Activated CD4-positive, alpha-beta T cell treated with anti-CD3 and anti-CD28 coated beads, Interleukin-2, Interleukin-4, amounts not matched to agents 100 ng/mL and 50 ng/mL, durations not matched to agents 16 hours and 8 hours (primary cell): ENCODE measurements at places on chromosomes 3 and 15.
A peak's percentile ranks its signal among the peaks of the same experiment; 100 is the strongest.

GRCh38 chr15:92438471-92438870 is 44.8 kb downstream of the ST8SIA2 start:
- no peak for DNase-seq

- DNase-seq, result no peak
Measured at GRCh38 chr3:29167180-29167579, 113.7 kb upstream of the RBMS3 start.

DNA sequence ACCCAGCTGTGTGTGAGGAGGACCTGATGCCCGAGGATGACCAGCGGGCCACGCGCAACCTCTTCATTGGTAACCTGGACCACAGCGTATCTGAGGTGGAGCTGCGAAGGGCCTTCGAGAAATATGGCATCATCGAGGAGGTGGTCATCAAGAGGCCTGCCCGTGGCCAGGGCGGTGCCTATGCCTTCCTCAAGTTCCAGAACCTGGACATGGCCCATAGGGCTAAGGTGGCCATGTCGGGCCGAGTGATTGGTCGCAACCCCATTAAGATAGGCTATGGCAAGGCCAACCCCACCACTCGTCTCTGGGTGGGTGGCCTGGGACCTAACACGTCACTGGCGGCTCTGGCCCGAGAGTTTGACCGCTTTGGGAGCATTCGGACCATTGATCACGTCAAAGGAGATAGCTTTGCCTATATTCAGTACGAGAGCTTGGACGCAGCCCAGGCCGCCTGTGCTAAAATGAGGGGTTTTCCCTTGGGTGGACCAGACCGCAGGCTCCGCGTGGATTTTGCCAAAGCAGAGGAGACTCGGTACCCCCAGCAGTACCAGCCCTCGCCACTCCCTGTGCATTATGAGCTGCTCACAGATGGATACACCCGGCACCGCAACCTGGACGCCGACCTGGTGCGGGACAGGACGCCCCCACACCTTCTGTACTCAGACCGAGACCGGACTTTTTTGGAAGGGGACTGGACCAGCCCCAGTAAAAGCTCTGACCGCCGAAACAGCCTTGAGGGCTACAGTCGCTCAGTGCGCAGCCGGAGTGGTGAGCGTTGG is 1.5 kb downstream of the RBM15B start:
- no peak for DNase-seq

- no peak for DNase-seq
Measured at GRCh38 chr3:177525414-177525813, 328.1 kb upstream of the TBL1XR1 start.

DNA sequence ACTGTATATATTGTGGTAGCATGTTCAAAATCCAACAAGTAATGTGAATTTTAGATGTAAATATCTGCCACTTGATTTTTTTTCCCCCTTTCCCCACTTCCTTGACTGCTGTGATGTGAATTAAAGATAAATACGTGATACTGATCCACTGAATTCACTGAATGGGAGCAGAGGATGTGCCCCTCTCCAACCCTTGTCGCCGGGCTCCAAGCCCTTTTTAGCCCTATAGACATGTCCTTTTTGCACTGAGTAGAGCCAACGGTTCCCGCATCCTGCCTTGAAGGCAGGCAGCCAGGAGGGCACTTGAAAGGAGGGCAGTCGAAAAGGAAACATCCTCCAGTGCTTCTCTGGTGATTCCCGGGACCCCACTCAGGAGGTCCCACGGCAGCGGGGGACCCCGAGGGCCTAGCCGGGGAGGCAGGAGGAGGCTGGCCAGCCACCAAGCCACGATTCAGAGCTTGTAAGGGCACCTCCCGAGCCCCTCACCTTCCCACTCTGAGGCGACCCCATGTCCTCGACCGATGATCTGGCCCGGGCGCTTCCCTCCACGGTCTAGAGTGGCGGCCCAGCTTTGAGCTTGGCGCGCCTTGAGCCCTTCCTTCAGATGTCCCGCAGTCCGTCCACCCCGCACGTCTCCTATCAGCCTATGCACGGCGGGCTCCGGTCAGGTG is 901 bp upstream of the MANF start:
- peak; percentile 26 for DNase-seq

DNA sequence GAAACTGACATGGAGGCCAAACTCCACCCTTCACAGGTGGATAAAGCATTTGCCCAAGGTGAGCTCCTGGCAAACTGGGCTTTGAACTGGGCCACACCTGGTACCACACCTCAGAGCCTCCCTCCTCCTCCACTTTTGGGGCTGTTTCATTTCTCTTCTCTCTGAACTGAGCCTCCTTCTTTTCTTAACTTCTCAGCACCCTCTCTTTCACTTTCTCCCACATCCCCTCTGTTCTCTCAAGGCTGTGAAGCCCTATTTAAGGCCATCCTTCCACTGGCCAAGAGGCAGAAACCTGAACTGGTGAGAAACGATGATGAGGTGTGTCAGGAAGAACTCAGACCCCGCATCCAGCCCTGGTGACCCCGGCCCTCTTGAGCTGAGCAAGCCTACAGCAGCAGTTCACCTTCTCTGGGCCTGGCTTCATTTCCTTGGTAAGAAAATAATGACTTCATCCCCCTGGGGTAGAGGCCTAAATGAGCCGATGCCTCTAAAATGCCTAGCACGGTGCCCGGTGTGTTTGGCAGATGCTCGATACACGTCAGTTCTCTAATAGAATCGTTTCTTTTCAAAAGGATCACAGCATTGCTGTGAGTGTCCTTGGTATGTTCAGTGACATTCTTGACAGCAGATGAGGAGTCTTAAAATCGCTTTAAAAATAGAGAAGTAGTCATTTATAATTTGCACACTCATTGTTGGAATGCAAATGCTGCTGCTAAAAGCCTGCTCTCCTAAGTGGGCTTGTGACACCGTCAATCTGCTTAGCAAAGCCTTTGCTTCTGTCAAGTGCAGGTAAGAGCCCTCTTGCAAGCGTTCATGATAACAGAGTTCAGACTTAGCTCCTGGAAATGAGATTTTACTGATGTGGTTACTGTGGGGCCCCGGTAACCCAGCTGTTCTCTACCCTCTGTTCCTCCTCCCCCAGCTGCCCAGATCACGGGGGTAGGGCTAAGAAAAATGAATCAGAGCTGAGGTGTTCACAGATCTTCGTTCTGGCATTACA is 97.7 kb upstream of the ATP2B2 start:
- DNase-seq, result peak; percentile 65

GRCh38 chr3:150741497-150742140 is 21.4 kb downstream of the SIAH2 start:
- no peak for DNase-seq

GRCh38 chr15:79896131-79896633 is 632 bp downstream of the MTHFS start:
- DNase-seq, result no peak

DNA sequence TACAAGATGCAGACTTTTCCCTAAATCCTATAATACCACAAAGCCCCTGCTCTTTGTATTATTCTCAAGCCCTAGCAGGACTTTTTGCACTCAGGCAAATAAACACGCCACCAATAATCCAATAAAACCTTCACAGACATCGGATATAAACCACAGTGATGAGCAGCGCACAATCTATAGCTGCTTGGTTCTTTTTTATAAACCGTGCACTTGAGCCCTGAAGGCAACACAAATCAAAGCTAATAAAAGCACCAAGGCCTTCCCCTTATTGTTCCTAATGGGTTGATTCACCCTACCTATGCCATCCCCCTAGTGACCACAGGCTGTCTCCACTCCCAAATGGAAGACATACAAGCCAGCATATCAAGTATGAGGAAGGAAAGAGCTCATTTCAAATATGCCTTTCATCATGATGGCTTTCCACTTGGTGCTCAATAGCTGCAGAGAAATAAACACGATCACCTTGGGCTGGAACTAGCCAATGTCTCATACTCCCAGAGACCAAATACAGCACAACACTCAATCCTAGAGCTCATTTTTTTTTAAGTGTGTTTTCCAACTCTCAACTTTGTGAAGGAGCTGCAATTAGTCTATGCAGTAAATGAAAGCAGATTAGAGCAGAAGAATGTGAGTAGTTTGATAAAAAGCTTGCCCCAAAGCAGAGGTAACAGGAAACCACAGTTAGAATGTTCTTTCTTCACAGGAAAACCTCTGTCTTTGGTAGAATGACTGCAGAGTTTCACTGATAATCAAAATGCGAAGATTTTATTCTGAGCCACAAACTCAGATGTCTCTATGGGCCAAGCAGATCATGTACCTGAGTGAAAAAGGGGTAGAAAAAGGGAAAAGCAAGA is 573.9 kb downstream of the AGBL1 start:
- DNase-seq, result peak; percentile 53

GRCh38 chr15:88178631-88179030 is 77.9 kb downstream of the NTRK3 start:
- no peak for DNase-seq

- DNase-seq, result no peak
Measured at GRCh38 chr3:11910971-11911531, 64.4 kb upstream of the TAMM41 start.

GRCh38 chr3:77746892-77747291 is 707.0 kb downstream of the ROBO2 start:
- no peak for DNase-seq

- no peak for DNase-seq
Measured at GRCh38 chr3:30343861-30344260, 262.5 kb upstream of the TGFBR2 start.

- no peak for DNase-seq
Measured at GRCh38 chr3:157375342-157375986, 61.2 kb upstream of the PTX3 start.

GRCh38 chr15:67085237-67085817 is 19.9 kb downstream of the SMAD3 start:
- DNase-seq, result peak; percentile 93

DNA sequence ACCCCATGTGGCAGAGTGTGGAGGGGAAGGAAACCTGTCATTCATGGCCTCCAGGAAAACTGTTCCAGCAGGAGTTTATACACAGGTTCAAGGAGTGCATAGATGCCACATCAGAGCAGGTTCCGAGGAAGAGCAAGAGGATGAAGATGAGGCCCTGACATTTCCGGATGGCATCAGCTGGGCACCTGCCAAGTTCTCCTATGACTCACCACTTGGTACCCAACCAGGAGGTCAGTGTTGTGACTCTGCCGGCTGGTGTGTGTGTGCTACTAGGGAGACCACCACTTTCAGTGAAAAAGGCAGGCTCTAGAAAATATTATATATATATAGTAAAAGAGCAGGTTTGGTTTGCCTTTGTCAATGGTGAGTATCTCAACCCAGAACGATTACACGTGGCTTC is 69.3 kb downstream of the NTRK3 start:
- no peak for DNase-seq

DNA sequence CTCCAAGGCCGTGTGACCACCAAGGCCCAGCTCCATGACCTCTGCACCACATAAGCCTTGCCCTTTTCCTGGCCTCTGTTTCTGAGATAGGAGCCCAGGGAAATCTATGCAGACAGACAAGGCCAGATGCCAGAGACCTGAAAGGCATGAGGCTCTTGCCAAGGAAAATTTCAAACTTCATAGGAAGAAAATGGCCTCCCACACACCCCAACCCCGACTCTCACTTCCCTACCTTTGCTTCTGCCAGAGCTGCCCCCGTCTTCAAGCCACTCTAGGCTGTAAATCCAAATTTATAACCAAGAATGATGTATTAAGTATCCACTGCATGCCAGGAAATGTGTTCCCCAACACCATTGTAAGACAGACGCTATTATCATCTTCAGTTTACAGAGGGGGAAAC is 65.5 kb upstream of the HRH1 start:
- DNase-seq, result no peak

DNA sequence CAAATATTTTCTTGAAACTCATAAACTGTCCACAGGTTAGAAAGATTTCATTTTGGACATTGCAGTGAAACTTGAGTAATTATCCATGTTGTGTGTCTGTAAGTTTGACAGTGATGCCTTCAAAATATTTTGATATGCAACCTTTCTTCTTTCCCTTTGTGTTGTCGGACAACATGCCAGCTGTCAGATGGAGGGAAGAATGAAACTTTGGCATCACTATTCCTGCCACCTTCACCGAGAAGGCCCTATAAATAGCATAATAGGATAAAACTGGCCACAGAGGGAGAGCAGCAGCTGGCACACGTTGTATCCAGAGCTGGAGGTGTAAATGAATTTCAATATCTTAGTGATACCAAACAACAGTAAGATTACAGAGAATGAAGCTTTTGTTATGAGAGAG is 436.7 kb upstream of the CFAP20DC start:
- no peak for DNase-seq

DNA sequence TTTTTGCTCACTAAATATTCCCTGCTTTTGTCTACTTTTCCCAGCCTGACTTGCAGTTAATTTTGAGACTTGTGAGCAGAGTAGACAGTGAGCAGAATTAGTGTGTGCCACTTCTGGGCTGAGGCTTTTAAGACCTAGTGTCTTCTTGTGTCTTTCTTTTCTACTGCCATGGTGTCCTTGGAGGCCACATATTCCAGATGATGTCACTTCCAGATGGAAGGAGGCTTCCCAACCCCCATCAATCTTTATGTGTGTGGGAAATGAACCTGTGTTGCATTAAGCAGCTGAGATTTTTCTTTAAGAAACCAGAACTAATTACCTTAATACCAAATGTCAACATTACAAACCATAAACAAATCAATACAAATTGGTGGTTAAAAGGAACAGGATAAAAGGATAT is 774.7 kb upstream of the ROBO1 start:
- no peak for DNase-seq

GRCh38 chr3:172614340-172615274 is 91.4 kb upstream of the TNFSF10 start:
- no peak for DNase-seq

GRCh38 chr3:89145995-89146394 is 38.6 kb downstream of the EPHA3 start:
- DNase-seq, result no peak

DNA sequence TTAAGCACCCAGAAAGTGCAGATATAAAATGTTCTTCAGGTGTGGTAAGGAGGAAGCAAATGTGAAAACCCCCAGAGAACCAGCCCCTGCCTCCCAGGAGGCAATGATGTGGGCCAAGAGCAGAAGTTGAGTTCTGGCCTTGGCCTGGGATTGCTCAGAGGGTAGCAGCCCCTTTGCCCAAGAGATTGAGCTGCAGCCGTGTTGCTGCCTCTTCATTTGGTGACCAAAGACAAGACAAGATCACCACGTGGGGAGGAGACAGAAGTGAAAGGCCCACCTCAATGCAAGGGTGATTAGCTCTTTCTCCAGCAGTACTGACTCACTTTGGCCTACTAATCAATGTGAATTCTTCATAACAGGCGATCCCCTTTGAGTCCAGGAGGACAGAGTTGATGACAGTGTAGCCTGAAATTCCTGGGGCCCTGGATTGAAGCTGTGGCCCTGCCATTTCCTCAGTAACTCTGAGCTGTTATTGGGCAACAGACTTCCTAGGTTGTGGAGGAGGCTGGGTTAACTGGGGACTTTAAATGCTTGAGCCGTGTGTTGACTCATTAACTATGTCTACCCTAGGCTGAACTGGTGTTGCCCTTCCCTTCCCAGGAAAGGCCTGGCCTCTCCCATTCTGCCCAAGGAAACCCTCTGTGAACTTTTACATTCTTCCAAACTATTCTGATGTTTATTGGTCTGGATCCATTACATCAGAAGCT is 86.5 kb downstream of the ST6GAL1 start:
- DNase-seq, result no peak

DNA sequence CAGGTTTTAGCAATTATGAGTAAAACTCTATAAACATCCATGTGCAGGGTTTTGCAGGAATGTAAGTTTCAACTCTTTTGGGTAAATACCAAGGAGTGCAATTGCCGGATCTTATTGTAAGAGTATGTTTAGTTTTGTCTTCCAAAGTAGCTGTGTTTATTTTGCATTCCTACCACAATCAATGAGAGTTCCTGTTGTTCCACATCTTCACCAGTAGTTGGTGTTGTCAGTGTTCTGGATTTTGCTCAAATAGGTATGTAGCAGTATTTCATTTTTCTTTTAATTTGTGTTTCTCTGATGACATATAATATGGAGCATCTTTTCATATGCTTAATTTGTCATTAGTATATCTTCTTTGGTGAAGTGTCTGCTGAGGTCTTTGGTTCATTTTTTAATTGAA is 185.1 kb upstream of the GALNT15 start:
- no peak for DNase-seq
